T-helper 22 cell (primary cell): ENCODE measurements at places on chromosomes 7 and 10.

GRCh38 chr10:13113544-13113943 is 13.6 kb downstream of the OPTN start:
- no peak for DNase-seq

DNA sequence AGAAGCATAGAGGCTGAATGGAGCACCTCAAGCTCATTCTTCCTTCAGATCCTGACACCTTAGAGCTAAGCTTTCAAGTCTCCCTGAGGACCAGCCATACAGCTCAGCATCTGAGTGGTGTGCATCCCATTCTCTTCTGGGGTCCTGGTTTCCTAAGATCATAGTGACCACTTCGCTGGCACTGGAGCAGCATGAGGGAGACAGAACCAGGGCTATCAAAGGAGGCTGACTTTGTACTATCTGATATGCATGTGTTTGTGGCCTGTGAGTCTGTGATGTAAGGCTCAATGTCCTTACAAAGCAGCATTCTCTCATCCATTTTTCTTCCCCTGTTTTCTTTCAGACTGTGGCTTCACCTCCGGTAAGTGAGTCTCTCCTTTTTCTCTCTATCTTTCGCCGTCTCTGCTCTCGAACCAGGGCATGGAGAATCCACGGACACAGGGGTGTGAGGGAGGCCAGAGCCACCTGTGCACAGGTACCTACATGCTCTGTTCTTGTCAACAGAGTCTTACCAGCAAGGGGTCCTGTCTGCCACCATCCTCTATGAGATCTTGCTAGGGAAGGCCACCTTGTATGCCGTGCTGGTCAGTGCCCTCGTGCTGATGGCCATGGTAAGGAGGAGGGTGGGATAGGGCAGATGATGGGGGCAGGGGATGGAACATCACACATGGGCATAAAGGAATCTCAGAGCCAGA is 31.0 kb downstream of the PRSS2 start:
- no peak for DNase-seq

GRCh38 chr10:77604941-77605351 is 32.7 kb downstream of the KCNMA1 start:
- no peak for DNase-seq

DNA sequence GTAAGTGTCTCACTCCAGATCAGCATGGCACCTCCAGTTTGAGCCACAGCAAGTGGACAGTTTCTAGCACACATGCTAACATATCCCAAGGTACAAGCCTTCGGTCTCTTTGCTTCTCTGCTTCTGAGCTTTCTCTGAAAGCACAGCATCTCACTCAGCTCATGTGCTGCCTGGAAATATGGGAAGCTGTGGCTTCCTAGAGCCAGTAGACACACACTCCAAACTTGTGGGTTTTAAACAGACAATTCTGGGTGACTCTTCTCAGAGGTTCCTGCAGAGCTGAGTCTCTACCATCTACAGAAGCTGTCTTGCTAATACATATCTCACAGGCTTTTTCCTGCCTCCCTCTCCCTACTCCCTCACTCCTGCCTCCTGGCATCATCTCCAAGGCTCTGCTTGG is 23.9 kb upstream of the TMEM273 start:
- DNase-seq, result no peak

DNA sequence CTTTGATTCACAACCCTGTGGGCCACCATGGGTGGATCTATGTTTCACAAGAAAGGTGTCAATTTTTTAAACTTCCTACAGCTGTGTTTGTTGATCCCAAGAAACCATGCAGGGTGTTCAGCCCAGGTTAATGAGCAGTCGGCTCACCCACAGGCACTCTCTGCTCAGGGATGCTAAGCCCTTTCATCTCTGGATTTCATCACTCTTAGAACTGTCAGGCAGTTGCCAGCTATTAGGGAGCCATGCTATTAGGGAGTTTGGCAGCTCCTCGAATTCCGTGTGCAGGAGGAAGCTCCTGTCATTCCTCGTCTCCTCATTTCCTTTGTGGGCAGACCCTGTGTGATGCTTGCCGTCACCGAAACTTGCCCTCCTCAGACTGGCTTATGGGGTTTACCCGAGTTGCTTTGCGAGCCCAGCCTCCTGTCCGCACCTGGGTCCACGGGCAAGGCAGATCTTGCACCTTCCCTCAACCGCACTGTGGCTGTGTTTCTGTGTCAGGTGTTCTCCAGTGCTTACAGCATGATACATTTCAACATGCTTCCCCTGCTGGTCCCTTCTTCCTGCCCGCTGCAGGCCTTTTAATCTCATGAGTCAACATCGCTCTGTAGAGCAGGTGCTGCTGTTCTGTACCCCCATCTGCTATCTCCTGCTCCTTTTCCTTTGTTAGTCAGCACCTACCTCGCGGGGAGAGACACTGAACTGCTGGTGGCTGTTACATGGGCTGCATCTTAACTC is 509.8 kb downstream of the SUGCT start:
- no peak for DNase-seq

- no peak for DNase-seq
Measured at GRCh38 chr10:75404815-75405597, 3.4 kb upstream of the ZNF503 start.

- DNase-seq, result no peak
Measured at GRCh38 chr7:10913457-10913856, 60.2 kb upstream of the PHF14 start.

- DNase-seq, result no peak
Measured at GRCh38 chr10:130191380-130191779, 55.2 kb downstream of the GLRX3 start.

- no peak for DNase-seq
Measured at GRCh38 chr10:70448236-70448635, 6.8 kb upstream of the NODAL start.

DNA sequence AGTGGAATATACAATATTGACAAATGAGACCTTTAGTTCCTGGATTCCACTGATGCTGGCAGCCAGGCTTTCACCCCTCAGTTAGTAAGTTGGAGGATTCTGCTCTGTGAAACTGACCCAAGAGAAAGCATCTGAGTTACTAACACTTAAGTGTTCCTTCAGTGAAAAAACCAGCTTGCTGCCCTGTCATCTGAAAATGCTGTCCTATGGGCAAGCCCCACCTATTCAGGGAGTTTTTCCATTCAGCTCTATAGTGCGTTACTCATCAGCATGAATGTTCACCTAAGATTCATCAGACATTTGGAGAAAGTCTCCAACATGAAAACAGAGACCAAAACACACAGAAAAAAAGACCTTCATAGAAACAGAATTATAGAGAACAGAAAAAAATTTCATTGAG is 37.9 kb downstream of the PRPF18 start:
- DNase-seq, result no peak

- no peak for DNase-seq
Measured at GRCh38 chr10:124524991-124525653, 63.5 kb downstream of the LHPP start.

GRCh38 chr10:110668443-110668842 is 24.3 kb downstream of the RBM20 start:
- DNase-seq, result no peak
